ENCODE measurements at places on chromosomes 13 and 19.
A peak's percentile ranks its signal among the peaks of the same experiment; 100 is the strongest.

- peak; percentile 11 for DNase-seq
Observed at GRCh38 chr13:100156788-100157187, 67.9 kb downstream of the PCCA start.

DNA sequence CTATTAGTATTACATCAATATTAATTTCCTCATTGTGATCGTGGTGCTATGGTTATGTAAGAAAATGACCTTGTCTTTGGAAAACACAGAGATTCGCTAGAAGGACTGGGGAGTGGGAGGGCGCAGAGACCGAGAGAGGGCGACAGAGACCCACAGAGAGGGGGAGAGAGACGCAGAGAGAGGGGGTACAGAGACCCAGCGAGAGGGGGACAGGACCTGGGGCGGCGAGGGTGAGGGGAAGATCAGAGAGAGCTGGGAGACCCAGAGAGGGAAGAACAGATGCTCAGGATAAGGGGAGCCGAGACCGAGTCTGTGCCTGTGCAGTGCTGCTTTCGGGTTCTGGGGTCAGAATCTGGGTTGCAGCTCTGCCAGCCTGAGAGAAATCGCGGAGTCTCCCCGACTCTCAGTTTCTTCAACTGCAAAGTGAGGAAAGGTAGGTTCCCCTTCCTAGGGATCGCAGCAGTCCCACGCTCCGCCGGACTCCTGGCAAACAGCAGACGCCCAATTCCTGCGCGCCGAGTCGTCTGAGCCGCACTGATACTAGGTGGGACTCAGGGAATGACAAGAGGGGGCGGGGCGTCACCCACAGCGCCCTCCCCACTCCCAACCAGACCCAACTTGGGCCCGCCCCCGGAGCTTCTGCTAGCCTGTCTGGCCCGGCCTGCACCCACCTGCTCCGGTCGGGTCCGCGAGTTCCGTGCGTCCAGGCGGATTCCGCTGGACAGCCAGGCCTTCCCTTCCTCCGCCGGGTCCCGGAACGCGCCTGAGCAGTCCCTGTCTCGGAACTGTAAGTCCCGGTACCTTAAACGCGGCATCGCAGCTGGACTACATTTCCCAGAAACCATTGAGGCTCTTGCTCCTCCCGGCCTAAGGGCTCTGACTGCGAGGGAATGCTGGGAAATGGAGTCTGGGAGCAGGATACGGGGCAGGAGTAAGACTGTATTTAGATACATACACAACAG, 15.3 kb downstream of the IZUMO2 start:
- DNase-seq = peak; percentile 80

- DNase-seq = no peak
Observed at GRCh38 chr13:22789027-22789593, 391.7 kb upstream of the SGCG start.

- no peak for DNase-seq
Observed at GRCh38 chr19:2344381-2344870, 15.6 kb upstream of the TMPRSS9 start.

GRCh38 chr13:39684531-39685137, 29.2 kb downstream of the COG6 start:
- peak; percentile 35 for DNase-seq

GRCh38 chr13:44573790-44574465, 2.2 kb downstream of the TSC22D1 start:
- DNase-seq = peak; percentile 60

- no peak for DNase-seq
Observed at GRCh38 chr13:100594731-100595130, 6.1 kb upstream of the GGACT start.

GRCh38 chr19:47863514-47863936, 4.5 kb downstream of the TPRX2 start:
- peak; percentile 59 for DNase-seq

DNA sequence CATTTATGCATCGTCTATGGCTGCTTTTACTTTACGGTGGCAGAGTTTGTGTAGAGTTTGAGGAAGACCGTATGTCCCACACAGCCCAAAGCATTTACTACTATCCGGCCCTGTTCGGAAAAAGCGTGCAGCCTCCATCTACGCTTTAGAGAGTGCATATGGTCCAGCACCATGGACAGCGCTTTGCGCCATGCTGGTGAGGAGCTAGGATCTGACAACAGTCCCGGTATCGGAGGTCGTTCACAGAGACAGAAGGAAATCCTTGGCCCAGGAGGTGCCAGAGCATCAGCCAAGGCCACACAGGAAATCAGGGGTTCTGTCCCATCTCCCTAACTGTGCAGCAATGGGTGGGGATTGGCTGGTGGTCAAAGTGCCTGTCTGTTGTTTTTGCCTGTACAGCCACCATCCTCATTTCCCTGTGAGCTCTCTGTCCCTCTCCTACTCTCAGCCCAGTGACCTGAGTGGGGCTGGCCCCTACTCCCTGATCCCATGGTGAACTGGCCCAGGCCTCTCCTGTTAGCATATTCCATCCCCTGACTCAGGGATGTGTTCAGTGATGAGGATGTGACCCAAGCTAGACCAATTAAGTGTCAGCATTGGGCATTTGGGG, 16.2 kb upstream of the PRODH2 start:
- DNase-seq = peak; percentile 40

GRCh38 chr19:10952809-10953208, 8.0 kb upstream of the SMARCA4 start:
- no peak for DNase-seq

DNA sequence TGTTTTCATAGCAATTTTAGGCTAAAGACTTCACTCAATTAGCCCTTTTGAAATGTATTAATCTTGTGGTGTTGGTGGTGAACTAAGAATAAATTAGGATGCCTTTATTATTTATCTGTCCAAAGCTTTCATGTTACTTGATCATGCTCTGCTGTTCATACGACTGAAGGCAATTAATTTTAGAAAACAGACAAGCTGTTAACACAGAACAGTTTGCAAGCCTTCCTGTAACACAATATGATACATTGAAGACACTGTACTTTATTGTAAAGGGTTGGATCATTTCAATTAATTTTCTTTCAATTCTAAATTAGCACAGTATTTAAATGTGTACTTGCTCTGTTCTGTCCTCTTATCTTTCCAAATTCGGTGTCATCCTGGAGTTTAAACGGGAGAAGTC, 794.3 kb upstream of the MIR17HG start:
- DNase-seq = no peak

GRCh38 chr19:20078581-20079031, 806 bp downstream of the ZNF90 start:
- DNase-seq = peak; percentile 8

DNA sequence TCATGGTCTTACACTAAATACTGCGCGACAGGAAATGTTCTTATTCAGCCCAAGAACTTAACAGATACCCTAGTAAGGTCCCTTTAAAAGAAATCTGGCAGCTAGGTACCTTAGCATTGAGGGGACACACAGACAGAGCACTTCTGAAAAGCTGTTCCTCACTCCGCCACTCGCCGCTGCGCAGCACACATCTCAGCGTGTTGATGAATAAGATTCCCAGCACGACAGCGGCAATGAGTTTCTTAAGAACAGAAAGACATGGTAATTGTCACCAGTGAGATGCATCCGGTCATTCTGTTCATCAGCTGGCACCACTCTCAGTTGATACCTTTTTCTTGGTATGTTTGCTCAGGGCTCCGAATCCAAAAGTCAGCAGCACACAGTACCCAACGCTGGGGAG, 39.9 kb downstream of the TMTC4 start:
- DNase-seq = no peak

DNA sequence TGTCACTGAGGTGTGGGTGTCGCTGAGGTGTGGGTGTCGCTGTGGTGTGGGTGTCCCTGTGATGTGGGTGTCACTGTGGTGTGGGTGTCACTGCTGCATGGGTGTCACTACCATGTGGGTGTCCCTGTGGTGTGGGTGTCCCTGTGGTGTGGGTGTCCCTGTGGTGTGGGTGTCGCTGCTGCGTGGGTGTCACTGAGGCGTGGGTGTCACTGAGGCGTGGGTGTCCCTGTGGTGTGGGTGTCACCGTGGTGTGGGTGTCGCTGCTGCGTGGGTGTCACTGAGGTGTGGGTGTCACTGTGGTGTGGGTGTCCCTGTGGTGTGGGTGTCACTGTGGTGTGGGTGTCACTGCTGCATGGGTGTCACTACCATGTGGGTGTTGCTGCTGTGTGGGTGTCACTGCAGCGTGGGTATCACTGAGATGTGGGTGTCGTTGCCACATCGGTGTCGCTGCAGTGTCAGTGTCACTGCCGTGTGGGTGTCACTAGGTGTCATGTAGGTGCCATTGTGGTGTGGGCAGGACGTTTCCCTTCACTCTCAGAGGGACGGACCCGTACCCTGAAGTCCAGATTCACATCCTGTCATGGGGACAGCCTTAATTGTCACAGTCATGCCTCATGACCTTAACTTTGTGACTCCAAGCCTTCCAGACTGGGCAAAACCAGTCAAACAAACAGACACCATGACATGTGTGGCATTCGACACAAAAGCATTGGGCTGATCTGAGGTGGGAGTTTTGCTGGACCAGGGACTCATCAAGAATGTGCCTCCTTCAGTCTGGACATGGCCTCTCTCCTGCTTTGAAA, 12.7 kb upstream of the GAS6 start:
- no peak for DNase-seq

DNA sequence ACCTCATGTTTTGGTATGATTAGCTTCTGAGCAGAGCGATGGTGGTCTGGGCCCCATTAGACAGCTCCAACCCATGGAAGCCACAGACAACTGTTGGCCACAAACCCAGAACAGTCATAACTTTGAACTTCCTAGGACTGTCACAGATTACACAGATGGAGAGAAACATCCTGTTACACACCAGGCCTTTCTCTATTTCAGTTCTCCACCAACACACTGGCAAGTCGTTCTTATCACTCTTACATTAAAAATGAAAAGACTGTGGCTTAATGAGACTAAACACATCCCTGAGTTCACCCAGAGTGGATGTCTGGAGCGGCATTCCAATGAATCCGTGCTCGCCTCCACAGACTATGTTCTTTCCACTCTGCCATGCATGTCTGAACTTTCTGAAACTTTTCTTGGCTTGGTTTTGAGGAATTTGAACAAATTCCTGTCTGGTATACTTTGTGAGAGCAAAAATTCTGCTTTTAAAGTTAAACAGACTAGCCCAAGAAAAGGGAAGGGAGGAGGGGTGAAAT, 109.1 kb downstream of the NALCN start:
- DNase-seq = no peak

DNA sequence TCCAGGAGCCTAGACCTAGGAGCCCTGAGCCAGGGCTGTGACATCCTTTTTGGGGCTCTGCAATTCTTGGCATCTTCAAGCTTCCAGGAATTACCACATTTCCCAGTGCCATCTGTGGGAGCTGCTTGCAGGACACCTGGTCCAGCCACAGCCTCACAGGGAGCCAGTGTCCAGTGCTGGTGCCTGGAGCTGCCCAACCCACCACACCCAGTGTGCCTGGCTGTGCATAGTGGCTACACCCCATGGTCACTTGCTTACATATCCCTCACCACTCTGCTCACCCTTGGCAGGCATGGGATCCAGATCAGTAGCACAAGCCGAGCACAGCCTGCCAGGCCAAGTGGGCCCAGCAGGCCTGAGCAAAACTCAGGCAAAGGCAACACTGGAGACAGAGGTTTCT, 2151.4 kb upstream of the PCDH20 start:
- no peak for DNase-seq

- DNase-seq = no peak
Observed at GRCh38 chr19:8631425-8631819, 989 bp downstream of the NFILZ start.

DNA sequence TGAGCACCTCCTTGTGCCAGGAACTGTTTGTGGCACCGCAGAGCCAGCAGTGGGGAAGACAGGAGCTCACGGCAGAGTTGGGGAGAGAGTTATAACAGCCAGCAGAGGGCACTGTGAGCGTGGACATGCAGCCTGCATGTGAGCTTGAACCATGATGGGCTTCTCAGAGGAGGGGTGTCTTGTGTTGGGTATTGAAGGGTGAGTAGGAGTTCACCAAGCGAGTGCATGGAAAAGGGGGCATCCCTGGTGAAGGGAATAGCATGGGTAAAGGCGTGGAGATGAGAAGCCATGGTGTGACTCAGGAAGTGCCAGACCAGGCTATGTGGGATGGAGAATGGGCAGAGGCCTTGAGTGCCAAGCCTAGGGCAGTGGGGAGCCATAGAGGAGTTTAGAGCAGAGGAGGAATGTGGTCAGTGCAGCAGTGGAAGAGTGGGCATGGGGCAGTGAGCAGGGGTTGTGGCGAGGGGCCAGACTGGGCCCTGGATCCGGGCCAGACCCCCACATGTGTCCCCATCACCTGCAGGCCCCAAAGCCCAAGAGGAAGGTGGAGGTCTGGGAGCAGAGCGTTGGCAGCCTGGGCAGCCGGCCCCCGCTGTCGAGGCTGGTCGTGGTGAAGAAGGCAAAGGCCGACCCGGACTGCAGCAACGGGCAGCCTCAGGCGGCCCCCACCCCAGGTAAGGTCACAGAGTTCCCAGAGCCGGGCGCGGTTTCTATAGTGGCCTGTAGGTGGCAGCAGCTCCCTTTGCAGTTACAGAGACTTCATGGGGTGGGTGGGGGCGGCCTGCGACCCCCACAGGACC, 11.8 kb upstream of the SHD start:
- peak; percentile 37 for DNase-seq

DNA sequence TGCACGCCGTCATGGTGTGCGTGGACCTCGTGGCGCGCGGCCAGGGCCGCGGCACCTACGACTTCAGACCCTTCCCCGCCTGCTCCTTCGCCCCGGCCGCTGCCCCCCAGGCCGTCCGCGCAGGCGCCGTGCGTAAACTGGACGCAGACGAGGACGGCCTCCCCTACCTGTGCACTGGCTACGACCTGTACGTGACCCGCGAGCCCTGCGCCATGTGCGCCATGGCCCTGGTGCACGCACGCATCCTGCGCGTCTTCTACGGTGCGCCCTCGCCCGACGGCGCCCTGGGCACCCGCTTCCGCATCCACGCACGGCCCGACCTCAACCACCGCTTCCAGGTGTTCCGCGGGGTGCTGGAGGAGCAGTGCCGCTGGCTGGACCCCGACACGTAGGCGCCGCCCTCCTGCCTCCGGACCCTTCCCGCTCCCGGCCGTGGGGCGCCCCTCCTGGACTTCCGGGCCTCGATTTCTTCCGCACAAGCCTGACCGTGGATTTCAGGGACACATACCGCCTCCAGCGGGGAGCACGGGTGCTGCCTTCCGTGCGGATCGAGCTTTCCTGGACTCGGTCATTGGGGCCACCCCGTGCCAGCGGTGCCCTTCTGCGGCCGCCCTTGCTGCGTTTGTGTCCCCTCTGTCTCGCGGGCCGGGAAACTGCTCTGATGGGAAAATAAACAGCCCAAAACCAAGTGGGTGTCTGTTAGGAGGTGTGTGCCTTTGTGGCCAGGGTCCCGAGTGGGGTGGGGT, 7.7 kb downstream of the ADAT3 start:
- no peak for DNase-seq

- no peak for DNase-seq
Observed at GRCh38 chr19:30567536-30568232, 195.5 kb downstream of the ZNF536 start.

DNA sequence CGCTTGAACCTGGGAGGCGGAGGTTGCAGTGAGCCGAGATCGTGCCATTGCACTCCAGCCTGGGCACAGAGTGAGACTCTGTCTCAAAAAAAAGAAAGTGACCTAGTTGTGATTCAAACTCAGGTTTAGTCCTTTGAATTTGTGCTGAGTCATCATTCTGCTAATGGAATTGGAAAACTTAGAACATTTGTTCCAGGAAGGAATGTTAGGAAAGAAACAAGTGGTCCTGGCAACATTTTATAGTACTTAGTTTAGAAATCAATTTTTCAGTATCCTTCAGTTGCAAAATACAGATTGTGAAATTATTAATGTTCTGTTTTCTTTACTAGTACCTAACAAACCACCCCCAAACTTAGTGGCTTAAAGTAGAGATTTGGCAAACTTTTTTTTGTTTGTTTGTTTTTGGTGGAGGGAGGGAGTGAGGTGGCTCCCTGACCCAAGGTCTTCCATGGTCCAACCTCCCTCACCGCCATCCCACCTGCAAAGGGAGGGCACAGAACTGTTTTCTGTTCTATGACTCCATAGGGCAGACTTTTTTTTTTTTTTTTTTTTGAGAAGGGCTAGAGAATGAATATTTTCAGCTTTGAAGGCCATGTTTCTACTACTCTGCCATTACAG, 9.2 kb upstream of the SULT2A1 start:
- DNase-seq = no peak

All from foreskin melanocyte (primary cell).